ENCODE measurements at places on chromosomes 5 and 9. TPM values are rescaled to one million over a fixed set of nuclear protein-coding genes. Genes with fewer than 3 reads are reported as not detected.

GRCh38 chr5:31100781-31101310 is 92.6 kb upstream of the CDH6 start:
- H3K27me3 ChIP-seq: no peaks in the 10 kb centered on the region
- no peaks in the 10 kb centered on the region for H3K36me3 ChIP-seq
- no peak overlapping the region for H3K4me3 ChIP-seq
- H3K4me1 ChIP-seq: no peaks in the 10 kb centered on the region
- H3K27ac ChIP-seq: no peak overlapping the region

DNA sequence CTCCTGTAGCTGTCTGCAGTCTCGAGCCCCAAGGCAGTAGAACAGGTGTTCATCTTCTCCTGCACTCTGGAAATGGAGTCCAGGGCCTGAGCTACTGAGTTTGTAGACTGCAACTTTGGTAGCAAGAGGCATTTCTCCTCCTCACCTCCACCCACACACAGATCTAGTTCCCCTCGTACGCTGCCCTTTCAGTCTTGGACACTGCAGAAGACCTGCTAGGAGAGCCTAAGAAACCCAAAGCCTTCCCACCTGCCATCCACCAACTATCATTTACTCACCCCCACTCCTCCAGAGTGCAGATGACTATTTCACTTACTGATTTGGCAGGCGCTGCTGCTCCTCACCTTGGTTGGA is 59.0 kb downstream of the KCNIP1 start:
- H3K4me3 ChIP-seq: no peak overlapping the region
- H3K36me3 ChIP-seq: no peaks in the 10 kb centered on the region
- H3K27me3 ChIP-seq: peaks cover 4% of the 10 kb centered on the region
- DNase-seq: no peak
- H3K4me1 ChIP-seq: no peaks in the 10 kb centered on the region

- DNase-seq: no peak
- H3K4me1 ChIP-seq: peaks cover 5% of the 10 kb centered on the region
- no peaks in the 10 kb centered on the region for H3K27me3 ChIP-seq
- no peaks in the 10 kb centered on the region for H3K36me3 ChIP-seq
Observed at GRCh38 chr5:67774267-67774552, 441.3 kb upstream of the PIK3R1 start.

DNA sequence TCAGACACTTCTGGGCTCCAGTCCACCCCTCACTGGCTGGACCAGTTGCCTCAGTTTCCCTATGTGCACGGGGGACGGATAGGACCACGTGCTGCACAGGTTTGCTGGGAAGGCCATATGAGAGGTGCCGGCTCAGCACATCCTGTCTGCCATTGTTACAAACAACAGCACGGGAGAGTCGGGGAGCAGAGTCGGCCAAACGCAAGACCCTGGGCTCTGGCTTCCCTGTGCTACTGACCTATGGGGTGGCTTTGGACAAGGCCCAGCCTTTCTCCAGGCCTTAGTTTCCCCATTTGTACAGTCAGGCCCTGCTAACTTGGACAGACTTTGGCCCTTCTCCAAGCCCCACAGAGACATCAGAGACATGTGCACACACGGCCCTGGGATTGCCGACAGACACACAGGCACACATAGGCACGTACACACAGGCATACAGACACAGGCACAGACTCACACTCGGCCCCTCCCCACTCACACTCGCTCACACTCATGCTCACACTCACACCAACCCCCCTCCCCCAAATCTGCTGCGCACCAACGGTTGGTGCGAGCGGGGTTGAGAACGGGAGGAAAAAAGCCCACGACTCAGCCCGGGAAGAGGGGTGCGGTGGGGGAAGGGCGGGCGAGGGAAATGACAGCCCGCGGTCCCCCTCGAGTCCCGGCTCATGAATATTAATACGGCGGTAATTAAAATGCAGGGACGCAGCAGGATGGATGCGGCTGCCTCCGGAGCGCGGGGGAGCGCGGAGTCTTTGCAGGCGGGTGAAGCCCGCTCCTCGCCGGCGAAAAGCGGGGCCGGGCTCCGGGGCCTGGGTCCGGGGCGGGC is 133.0 kb downstream of the C9orf50 start:
- peak overlapping the region; percentile 47 for H3K4me3 ChIP-seq
- no peak for DNase-seq
- no peaks in the 10 kb centered on the region for H3K36me3 ChIP-seq
- H3K27ac ChIP-seq: peak overlapping the region; percentile 89
- H3K4me1 ChIP-seq: peaks cover 3% of the 10 kb centered on the region
- peaks cover 95% of the 10 kb centered on the region for H3K27me3 ChIP-seq

DNA sequence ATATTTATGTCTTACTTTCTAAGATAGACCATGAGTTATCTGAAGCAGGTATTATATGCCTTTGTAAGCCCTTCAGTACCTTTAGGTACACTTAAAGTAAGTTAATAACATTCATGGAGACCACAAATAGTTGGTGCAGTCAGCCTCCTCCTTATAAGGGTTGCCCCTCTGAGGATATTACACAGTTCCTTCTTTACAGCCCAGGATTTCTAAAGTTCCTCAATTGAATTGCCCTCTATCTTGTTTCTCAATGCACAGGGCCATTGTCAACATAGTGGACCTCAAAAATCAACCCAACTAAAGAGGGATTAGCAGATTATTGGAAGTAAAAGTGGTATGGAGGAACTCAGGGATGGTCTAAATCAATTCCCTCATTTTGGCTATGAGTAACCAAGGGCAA is 50.3 kb downstream of the HMHB1 start:
- no peaks in the 10 kb centered on the region for H3K27me3 ChIP-seq
- no peaks in the 10 kb centered on the region for H3K4me1 ChIP-seq
- no peak overlapping the region for H3K4me3 ChIP-seq
- H3K27ac ChIP-seq: no peak overlapping the region

DNA sequence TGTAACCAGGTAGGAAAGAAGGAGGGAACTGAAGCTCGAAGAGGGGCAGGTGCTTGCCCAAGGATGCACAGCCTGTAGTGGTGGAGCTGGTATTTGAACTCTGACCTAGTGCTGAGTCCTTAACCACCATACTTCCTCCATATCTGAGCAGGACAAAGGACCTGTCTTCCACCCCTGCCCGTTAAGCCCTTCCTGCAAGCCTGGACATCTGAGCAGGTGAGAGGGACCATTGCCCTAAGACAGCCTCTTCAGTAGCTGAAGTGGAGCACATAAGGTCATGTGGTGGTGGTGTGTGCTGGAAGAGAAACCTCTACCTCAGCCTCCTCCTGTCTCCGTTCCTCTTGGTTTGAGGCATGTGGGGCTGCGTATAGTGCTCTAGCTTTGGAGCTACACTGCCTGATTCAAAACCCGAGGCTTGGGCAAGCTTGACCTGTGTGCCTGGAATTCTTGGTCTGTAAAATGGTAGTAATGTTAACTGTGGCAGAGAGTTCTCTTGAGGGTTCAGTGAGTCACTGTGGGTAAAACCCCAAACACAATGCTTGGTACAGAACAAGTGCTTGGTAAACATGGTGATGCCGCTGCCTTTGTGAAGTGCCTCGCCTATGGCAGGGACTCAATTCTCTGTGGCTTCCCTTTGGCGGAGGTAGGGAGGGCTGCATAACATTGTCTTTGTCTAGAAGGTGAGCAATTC is 7.4 kb downstream of the GALNT10 start:
- H3K4me1 ChIP-seq: peaks cover 4% of the 10 kb centered on the region
- H3K27me3 ChIP-seq: no peaks in the 10 kb centered on the region
- no peak overlapping the region for H3K4me3 ChIP-seq
- H3K36me3 ChIP-seq: no peaks in the 10 kb centered on the region
- H3K27ac ChIP-seq: no peak overlapping the region
- no peak for DNase-seq

- H3K4me3 ChIP-seq: no peak overlapping the region
- H3K36me3 ChIP-seq: no peaks in the 10 kb centered on the region
- no peak overlapping the region for H3K27ac ChIP-seq
- H3K27me3 ChIP-seq: peaks cover 6% of the 10 kb centered on the region
- H3K4me1 ChIP-seq: no peaks in the 10 kb centered on the region
Observed at GRCh38 chr5:79850316-79850822, 140.7 kb downstream of the MTX3 start.

GRCh38 chr9:112042244-112042638 is 132.9 kb downstream of the SUSD1 start:
- DNase-seq: no peak
- no peak overlapping the region for H3K4me3 ChIP-seq
- H3K27me3 ChIP-seq: no peaks in the 10 kb centered on the region
- no peaks in the 10 kb centered on the region for H3K36me3 ChIP-seq
- H3K4me1 ChIP-seq: no peaks in the 10 kb centered on the region
- no peak overlapping the region for H3K27ac ChIP-seq

The IGFBPL1 gene
- 0.55 TPM for polyA plus RNA-seq

The IFNA13 gene
- 0.02 TPM for polyA plus RNA-seq

The FCN2 gene
- 0.75 TPM for polyA plus RNA-seq

The CER1 gene
- polyA plus RNA-seq: 0.07 TPM

The MYMK gene
- 0.39 TPM for polyA plus RNA-seq

The OR1J2 gene
- not detected for polyA plus RNA-seq

The SPRY4 gene
- 2.0 TPM for polyA plus RNA-seq
